Activated naive CD8-positive, alpha-beta T cell treated with anti-CD3 and anti-CD28 coated beads, Interleukin-2, amount 10 ng/mL, durations not matched to agents 7 days and 5 days (primary cell): ENCODE measurements at places on chromosomes 16 and 17. TPM values are rescaled to one million over a fixed set of nuclear protein-coding genes. Genes with fewer than 3 reads are reported as not detected.
A peak's percentile ranks its signal among the peaks of the same experiment; 100 is the strongest.

DNA sequence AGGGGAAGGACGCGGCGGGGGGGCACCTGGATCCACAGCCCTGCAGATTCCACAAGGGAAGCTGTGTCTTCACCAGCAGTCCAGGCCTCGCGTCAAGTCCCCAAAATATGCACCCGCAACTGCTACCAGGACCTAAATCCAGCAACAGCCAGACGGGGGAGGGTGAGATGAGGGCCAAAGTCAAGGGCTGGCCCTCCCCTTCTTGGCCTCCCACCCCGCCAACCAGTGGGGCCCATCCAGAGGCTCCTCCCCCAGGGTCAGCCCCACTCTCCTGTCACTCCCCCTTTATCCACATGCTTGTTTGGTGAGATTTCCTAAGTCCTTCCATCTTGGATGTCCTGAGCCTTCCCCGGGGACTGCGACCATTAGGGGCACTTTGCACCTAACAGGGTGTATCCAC lies 138.7 kb downstream of the ENGASE start:
- no peak for DNase-seq
- peaks cover 12% of the 10 kb centered on the region for H3K27me3 ChIP-seq
- no peaks in the 10 kb centered on the region for H3K4me1 ChIP-seq
- no peaks in the 10 kb centered on the region for H3K36me3 ChIP-seq
- no peak overlapping the region for H3K27ac ChIP-seq

The FN3K gene
- total RNA-seq: 5.2 TPM

DNA sequence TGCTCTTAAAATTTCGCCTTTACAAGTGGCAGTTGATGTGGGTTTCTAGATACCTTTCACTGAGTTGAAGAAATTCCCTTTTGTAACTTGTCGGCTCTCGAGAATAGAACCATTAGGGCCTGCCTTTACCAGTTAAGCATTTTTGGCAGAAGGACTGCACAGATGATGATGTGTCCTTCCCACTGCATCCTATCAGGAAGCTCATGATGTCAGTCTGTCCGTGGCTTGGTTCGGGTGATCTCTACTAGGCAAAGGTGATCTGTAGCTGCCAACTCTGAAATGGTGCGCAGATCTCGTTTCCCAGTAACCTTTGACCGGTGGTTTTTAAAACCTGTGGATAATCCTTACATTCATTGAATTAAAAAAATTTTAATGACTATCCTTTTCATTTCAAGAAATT lies 49.7 kb downstream of the ZNRF1 start:
- DNase-seq: no peak
- H3K27ac ChIP-seq: no peak overlapping the region
- H3K4me3 ChIP-seq: no peak overlapping the region
- no peaks in the 10 kb centered on the region for H3K4me1 ChIP-seq
- no peaks in the 10 kb centered on the region for H3K36me3 ChIP-seq

GRCh38 chr16:88963583-88963982 lies 13.4 kb downstream of the CBFA2T3 start:
- no peak overlapping the region for H3K4me3 ChIP-seq
- no peaks in the 10 kb centered on the region for H3K4me1 ChIP-seq
- DNase-seq: no peak

DNA sequence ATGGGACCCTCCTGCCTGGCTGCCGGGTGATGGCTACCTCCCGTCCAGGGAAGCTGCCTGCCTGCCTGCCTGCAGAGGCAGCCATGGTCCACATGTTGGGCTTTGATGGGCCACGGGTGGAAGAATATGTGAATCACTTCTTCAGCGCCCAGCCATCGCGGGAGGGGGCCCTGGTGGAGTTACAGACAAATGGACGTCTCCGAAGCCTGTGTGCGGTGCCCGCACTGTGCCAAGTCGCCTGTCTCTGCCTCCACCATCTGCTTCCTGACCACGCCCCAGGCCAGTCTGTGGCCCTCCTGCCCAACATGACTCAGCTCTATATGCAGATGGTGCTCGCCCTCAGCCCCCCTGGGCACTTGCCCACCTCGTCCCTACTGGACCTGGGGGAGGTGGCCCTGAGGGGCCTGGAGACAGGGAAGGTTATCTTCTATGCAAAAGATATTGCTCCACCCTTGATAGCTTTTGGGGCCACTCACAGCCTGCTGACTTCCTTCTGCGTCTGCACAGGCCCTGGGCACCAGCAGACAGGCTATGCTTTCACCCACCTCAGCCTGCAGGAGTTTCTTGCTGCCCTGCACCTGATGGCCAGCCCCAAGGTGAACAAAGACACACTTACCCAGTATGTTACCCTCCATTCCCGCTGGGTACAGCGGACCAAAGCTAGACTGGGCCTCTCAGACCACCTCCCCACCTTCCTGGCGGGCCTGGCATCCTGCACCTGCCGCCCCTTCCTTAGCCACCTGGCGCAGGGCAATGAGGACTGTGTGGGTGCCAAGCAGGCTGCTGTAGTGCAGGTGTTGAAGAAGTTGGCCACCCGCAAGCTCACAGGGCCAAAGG lies 36.8 kb downstream of the NLRC5 start:
- peaks cover 61% of the 10 kb centered on the region for H3K4me1 ChIP-seq
- no peak for DNase-seq
- peaks cover 76% of the 10 kb centered on the region for H3K36me3 ChIP-seq
- H3K4me3 ChIP-seq: no peak overlapping the region
- no peaks in the 10 kb centered on the region for H3K27me3 ChIP-seq
- H3K27ac ChIP-seq: peak overlapping the region; percentile 73

DNA sequence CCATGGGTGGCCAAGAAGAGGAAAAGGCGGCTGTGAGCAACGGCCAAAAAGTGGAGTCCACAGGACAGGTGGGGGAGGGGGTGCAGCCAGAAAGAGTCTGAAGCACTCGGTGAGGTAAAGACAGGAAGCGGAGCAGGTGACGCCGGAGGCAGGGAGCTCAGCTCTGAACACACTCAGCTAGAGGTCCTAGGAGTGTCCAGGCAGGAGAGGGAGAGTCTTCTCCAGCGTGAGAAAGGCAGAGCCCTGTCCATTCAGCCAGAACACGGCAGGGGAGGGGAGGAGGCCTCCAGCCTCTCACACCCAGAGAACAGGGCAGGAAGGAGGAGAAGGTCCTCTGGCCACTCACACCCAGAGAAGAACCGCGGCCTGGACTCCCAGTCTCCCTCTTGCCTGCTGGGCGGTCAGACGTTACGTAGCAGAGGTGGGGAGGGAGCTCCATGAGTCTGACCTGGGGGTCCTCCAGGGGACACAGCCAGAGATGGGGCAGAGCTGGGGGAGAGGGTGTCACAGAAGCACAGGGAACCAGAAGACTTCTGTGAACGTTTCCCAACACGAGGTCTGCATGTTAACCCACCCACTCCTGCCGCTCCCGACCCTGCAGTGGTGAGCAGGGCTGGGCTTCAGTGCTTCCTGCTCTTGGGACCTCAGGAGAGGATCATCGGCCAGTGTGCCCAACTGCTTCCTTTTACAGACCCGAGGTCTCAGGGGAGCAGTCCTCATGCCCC lies 89.2 kb downstream of the ABR start:
- H3K27me3 ChIP-seq: no peaks in the 10 kb centered on the region
- peaks cover 15% of the 10 kb centered on the region for H3K36me3 ChIP-seq
- H3K4me1 ChIP-seq: peaks cover 3% of the 10 kb centered on the region
- no peak for DNase-seq
- no peak overlapping the region for H3K27ac ChIP-seq

- H3K36me3 ChIP-seq: peaks cover 1% of the 10 kb centered on the region
- peak; percentile 62 for DNase-seq
- H3K27me3 ChIP-seq: no peaks in the 10 kb centered on the region
- H3K27ac ChIP-seq: peak overlapping the region; percentile 44
- H3K4me1 ChIP-seq: peaks cover 48% of the 10 kb centered on the region
Measured at GRCh38 chr16:3461151-3461550, 17.7 kb downstream of the NAA60 start.

DNA sequence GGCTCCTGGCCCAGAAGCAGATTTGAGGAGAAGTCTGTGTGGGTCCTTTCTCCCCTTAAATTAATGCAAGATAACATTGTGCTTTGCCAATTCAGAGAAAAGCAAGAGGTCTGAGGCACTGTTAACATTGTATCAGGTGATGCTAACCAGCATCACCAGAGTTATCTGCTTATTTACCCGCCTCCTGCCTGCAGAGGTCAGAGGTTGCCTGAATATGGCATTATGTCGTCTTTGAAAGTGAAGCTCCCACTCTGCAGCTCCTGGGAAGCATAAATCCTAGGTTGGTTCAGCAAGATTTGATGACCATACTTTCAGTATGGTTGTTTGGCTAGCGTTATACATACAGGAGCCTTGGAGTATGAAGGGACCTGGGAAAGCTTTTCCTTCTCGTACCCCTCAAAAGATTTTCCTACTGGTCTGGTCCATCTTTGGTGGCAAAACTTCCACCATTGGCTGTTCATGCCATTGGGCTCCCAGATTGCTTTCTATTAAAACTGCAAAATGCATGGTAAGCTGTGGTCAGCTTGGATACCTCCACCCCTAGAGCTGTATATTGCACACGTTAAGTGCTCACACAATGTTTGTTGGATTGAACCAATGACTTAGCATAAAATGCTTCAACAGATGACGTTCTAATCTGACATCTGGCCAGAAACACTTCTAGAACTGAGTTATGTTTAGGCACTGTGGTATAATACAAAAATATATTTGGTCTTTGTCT lies 24.1 kb downstream of the CHD9 start:
- no peaks in the 10 kb centered on the region for H3K27me3 ChIP-seq
- H3K4me1 ChIP-seq: peaks cover 5% of the 10 kb centered on the region
- no peak overlapping the region for H3K27ac ChIP-seq
- peaks cover 15% of the 10 kb centered on the region for H3K36me3 ChIP-seq
- no peak for DNase-seq

The CES5A gene
- total RNA-seq: not detected

DNA sequence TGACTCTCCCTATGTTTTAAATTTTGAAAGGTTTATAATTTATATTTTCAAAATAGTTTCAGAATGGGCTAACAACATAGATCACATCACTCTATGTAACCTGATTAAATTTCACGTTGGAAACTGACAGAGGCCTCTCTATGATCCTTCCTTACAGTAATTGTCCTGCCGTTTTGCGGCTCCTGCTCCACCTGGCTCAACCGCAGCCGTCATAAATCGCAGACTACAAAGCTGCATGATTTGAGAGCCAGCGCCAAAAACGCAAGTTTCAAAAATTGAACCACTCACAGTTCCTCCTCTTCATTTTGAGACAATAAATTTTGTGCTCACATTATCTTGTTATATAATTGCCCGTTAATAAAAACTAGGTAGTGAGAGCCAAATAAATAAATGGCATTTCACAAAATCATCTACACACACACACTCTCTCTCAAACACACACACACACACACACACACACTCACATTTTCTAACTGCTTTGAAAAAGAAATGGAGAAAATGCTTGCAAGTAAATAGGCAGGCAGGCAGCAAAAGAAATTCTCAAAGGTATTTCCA lies 263.1 kb upstream of the PSMD7 start:
- no peaks in the 10 kb centered on the region for H3K36me3 ChIP-seq
- no peaks in the 10 kb centered on the region for H3K4me1 ChIP-seq

- H3K27me3 ChIP-seq: no peaks in the 10 kb centered on the region
- no peak for DNase-seq
- H3K4me1 ChIP-seq: no peaks in the 10 kb centered on the region
- H3K4me3 ChIP-seq: no peak overlapping the region
Measured at GRCh38 chr17:52294301-52294700, 135.8 kb upstream of the CA10 start.

The CCL7 gene
- not detected for total RNA-seq

The HAS3 gene
- total RNA-seq: 1.6 TPM

DNA sequence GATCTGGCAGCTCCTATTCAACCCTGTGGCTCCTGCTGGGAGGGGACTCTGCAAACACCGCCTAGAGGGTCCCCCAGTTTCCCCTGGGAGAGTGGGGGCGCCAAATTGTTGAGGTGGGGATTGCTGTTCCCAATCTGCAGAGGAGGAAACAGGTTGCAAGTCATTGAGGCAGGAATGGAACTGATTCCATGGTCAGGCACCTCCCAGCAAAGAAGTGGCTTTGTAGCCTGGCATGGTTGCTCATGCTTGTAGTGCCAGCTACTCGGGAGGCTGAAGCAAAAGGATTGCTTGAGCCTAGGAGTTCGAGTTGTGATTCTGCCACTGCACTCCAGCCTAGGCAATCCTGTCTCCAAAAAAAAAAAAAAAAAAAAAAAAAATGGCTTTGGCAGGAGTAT lies 198 bp upstream of the PYDC1 start:
- peaks cover 7% of the 10 kb centered on the region for H3K4me1 ChIP-seq
- no peak overlapping the region for H3K27ac ChIP-seq
- H3K4me3 ChIP-seq: peak overlapping the region; percentile 64
- no peaks in the 10 kb centered on the region for H3K36me3 ChIP-seq
- H3K27me3 ChIP-seq: peaks cover 62% of the 10 kb centered on the region

DNA sequence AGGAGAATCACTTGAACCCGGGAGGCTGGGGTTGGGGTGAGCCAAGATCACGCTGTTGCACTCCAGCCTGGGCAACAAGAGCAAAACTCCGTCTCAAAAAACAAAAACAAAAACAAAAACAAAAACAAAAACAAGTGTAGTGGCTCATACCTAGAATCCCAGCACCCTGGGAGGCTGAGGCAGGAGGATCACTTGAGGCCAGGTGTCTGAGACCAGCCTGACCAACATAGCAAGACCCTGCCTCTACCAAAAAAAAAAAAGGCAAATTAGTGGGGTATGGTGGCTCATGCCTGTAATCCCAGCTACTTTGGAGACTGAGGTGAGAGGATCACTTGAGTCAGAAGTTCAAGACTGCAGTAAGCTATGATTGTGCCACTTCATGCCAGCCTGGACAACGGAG lies 26.4 kb upstream of the HAPSTR1 start:
- H3K27me3 ChIP-seq: peaks cover 2% of the 10 kb centered on the region
- peaks cover 19% of the 10 kb centered on the region for H3K4me1 ChIP-seq
- DNase-seq: no peak
- H3K4me3 ChIP-seq: no peak overlapping the region

The SLC25A10 gene
- total RNA-seq: 25.1 TPM

DNA sequence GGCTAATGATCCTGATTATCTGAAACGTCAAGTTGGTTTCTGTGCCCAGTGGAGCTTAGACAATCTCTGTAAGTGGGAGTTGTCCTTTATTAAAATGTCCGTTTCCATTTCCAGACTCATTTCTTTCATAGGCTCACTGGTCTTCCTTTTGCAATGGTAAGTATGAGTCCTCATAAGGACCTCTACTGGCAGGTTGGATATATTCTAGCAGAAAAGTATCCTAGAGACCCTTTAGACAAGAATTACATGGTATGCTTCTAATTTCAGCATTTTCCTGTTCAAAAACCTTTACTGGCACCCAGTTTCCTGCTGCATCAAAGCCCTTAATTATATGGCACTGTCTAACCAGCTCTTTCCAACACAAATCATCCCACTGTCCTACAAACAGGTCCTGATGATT lies 28.1 kb upstream of the ARL2BP start:
- no peak overlapping the region for H3K4me3 ChIP-seq
- H3K27me3 ChIP-seq: no peaks in the 10 kb centered on the region
- peaks cover 84% of the 10 kb centered on the region for H3K36me3 ChIP-seq
- DNase-seq: no peak
- no peak overlapping the region for H3K27ac ChIP-seq

The MPV17L gene
- total RNA-seq: not detected
